ENCODE measurements at places on chromosomes 2 and 18. TPM values are rescaled to one million over a fixed set of nuclear protein-coding genes. Genes with fewer than 3 reads are reported as not detected.

Gene HOXD13
- not detected for total RNA-seq

DNA sequence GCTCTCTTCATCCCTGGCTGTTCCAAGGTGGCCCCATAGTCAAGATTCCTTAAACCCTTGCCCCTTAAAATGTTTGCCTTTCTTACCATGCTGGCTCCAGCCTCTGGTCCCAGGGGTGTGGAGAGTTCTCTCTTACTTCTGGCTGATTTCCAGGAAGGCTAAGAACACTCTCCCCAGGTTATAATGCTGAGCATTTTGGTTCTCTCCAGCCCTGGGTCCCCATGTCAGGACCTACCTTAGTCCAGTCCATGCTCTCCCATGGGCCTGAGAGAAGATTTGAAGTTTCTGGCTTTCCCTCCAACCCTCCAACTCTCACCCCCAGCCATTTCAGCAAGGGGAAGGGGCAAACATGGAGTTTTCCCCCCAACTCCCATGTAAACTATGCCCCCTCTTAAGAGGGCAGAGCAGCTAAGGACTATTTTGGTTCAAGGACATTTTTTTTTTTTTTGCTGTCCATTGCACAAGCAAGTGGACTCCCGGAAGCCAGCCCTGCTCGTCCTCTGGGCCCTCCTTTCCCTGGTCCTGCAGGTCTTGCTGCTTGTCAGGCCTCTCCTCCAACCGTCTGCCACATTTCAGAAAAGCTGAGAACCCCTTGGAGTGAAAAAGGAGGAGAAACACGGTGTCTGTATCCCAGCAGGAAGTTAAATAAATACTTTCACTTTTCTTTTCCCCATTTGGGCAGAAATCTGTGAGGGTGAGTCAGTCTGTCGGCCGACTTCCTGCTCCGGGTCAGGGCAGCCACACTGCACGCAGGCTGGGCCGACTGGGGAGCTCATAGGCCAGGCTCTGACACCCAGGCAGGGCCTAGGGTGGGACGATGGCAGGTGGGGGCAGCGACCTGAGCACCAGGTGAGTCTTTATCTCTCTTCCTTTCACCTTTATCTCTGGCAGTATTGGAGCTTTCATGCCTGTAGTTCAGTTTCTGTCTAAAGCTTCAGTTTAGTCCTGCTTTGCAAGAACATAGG, at the start of gene SP140L:
SP140L (plus strand) TSS at position 741 of the 965 bp plus-strand sequence; CDS start at position 818, 77 bp downstream.
- DNase-seq = peak; percentile 86

GRCh38 chr18:58492891-58493469, 135.9 kb downstream of the ALPK2 start:
- no peak for DNase-seq

- DNase-seq = peak; percentile 97
These were observed 10.0 kb upstream of the PROC start for GRCh38 chr2:127408004-127408806.

Gene SERPINB4
- not detected for total RNA-seq

- no peak for DNase-seq
These were observed 24.0 kb upstream of the PELI1 start for GRCh38 chr2:64168201-64168600.

Gene WDR43
- 37.6 TPM for total RNA-seq

GRCh38 chr2:43701111-43701510, 24.9 kb upstream of the C1GALT1C1L start:
- DNase-seq = no peak

Gene ANKRD29
- 0.48 TPM for total RNA-seq

GRCh38 chr2:182726473-182726872, 10.4 kb downstream of the DNAJC10 start:
- DNase-seq = no peak

Gene DNAH7
- 0.20 TPM for total RNA-seq
